GM04503 (cell line): ENCODE measurements at places on chromosomes 12 and 14.

- DNase-seq = no peak
These were observed 24.8 kb upstream of the PKP2 start for GRCh38 chr12:32921397-32921796.

GRCh38 chr14:93965287-93965821 is 11.0 kb downstream of the ASB2 start:
- peak; percentile 92 for DNase-seq

GRCh38 chr14:22420598-22421186 is 168.3 kb downstream of the DAD1 start:
- no peak for DNase-seq

DNA sequence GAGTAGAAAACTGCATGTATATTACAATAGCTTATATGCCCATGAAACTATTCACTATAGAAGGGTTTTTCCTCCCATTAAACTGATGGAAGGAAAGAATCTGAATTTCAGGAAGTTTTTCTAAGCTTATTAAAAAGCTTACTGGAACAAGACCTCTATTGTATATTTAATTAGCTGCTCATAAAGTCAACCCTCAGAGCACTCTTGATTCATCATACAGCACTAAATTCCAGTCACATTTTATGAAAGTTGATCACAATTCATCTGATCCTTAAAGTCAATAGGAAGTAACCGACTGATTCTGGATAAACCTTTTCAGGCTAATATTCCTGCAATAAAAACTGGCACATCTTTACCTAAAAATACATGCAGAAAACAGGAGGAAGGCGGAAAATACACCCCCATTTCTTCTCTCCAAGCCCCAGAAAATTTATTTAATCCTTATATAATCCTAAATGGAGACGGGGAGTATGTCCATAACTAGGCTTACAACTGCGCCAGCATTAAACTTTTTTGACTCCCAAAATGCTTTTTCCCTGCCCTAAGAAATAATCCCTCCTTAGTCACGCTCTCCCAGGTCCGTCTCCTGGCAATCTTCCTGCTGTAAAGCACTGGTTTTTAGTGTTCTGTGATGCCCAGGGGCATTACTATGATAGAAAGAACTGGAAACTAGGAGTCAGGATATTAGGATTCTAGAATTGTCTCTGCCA is 35.3 kb downstream of the DICER1 start:
- no peak for DNase-seq

DNA sequence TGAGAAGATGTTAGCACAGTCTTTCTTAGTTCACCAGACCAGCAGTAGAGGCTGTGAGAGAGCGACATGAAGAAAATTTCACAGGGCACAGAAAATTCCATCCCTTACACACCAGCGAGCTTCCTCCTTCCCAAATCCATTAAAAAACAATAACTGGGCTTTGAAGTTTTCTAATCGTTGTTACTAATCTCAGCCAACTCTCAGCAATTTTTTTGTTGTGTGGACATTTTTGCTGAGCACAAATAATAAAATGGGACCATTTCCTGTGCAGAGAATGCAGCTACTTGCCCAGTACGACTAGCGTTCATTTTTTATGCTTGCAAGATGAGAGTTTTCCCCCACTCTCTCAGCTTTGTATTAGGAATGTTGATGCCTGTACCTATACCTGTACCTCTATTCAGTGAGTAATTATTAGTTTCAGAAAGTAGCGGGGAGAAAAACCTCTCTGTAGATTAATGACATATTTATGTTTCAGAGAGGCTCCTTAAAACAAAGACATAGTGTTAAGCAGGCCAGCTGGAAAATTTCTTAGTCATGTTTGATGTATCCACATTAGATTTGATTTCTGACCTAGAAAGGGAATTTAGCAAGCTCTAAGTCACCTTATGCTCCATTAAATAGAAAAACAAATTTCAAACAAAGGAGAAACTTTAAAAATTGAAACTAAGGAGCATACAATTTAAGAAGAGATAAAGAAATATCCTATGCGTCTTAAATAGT is 146.5 kb downstream of the SRGAP1 start:
- DNase-seq = no peak

DNA sequence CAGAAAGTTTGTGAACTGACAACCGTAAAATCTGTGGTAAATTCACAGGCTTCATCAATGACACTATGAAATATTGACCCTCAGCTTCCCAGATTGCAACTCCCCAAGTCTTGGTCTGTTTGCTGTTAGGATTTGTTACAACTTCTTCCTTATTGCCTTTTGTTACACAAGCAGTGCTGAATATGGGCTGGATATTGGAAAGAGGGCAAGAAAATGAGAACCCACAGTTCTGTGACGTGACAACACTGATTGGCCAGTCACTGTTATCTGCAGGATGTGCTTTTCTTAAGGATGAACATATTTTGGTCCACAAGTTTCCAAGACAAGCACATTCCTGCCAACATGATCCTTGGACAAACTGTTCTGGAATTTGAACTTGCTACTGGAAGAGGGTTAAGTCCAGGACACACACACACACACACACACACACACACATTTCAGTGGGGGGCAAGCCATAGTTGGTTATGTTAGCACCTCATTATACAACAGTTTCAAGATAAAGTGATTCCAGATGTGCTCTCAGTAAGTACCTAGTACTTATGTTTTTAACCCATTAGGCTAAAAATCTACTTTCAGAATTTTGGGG is 16.6 kb upstream of the SLC38A2 start:
- peak; percentile 100 for DNase-seq

DNA sequence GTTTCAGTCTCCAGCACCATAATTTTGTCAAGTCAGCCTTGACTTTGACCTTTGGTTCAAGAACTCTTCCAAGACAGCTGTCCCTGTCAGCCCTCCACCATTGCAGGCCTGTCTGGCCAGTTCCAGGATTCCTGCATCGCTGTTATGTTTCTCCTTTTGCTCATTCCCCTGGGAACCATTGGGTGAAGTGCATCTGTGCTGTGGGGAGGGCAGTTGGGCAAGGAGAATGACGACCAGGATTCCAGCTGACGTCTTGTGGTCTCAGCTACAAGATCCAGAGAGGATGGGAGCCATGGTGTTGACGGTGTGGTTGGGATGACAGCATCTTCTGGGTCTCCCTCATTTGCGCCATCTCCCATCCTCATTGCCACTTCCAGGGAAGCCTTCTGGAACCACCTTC is 45.9 kb upstream of the SLC24A4 start:
- no peak for DNase-seq

- DNase-seq = no peak
These were observed 8.7 kb upstream of the CCDC60 start for GRCh38 chr12:119325813-119326212.

DNA sequence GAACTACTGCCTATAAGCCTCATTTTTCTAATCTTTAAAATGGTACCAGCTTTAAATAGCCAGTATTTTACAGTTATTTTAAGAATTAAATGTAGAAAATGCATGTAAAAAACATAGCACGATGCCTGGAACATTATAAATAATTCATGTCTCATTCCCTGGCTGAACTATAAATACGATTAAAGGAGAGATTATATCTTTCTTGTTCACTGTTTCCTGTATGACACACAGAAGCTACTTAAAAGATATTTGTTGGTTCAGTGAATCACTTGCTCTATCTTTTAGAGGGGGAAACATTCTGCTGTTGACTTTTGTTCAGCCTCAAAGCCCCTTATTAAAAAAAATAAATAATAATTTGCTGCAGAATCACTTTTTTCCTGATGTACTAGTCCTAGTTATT is 406.9 kb downstream of the LRFN5 start:
- DNase-seq = no peak

- no peak for DNase-seq
These were observed 68.5 kb downstream of the SLC6A12 start for GRCh38 chr12:145369-145960.

DNA sequence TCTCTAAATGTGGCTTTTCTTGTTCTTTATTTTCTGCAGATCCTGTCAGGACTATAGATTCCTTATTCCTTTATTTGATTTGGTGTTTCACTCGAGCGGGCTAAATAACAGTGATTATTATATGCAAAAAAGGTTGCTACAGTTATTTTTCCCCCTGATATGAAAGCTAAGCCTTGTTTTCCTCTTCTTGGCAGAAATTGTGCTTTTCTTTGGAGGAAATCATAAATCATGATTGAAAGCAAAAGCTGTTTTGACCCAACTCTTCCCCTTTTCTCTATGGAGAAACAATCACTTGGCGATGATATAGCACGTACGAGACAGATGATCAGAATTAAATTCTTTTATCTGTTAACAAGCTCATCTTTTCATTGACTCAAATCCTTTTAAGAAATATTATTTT is 31.4 kb downstream of the PPFIBP1 start:
- no peak for DNase-seq

DNA sequence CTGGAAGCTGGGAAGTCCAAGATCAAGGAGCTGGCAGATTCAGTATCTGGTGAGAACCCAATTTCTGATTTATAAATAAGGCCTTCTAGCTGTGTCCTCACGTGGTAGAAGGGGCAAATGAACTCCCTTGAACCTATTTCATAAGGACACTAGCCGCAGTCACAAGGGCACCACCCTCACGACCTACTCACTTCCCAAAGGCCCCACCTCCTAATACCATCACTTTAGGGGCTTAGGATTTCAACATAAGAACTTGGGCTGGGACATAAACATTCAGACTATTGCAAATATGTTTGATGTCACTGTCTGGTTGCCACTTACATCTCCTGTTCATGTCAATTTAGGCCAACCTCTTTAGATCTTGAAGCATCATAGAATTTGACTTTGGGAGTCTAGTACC is 10.8 kb upstream of the CNIH1 start:
- no peak for DNase-seq

DNA sequence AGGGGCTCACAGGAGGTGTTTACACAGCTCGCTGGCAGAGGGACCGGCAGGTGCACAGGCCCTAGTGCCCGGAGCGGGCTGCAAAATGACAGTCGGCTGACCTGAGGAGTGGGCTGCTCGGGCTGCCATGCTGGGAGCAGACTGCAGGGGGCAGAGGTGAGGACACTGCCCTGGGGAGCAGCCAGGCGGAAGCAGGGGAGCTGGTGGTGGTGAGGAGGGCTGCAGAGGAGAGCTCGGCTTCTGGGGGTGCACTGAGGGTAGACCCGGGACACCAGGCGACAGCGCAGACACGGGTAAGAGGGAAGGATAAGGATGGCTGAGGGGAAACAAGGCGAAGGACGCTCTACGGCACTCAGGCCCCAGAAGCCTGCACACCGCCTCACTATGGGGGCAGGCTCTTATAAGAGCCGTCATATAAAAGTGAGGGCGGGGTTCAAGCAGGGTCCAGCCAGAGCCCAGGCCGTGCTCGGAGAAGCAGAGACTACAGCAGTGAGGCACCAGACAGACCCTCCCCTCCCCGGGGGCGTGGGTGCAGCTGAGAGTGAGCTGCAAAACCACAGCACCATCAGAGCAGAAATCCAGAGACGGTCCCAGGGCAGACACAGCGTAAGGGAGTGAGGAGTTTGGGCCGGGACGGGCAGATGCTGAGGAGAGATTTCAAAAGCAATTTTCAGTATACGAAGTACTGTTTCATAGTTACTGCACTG is 62.5 kb downstream of the CCDC88C start:
- DNase-seq = no peak

- no peak for DNase-seq
These were observed 300.1 kb downstream of the C12orf50 start for GRCh38 chr12:87728931-87729593.

DNA sequence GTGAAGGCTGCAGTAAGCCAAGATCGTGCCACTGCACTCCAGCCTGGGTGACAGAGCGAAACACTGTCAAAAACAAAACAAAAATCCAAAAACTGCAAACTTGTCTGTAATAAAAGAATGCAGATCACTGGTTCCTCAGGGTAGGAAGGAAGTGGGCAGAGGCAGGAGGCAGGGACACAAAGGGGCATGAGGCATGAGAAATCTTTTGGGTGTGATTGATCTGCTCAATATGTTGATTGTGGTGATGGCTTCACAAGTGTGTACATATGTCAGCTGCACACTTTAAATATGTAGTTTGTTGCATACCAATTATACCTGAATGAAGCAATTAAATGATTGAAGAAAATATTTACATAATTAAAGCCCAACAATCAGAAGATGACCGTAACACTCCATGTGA is 117.6 kb downstream of the CMAS start:
- no peak for DNase-seq

- no peak for DNase-seq
These were observed 933.0 kb downstream of the DIO2 start for GRCh38 chr14:79278286-79278797.

- no peak for DNase-seq
These were observed 4.0 kb downstream of the C12orf54 start for GRCh38 chr12:48486261-48486660.

DNA sequence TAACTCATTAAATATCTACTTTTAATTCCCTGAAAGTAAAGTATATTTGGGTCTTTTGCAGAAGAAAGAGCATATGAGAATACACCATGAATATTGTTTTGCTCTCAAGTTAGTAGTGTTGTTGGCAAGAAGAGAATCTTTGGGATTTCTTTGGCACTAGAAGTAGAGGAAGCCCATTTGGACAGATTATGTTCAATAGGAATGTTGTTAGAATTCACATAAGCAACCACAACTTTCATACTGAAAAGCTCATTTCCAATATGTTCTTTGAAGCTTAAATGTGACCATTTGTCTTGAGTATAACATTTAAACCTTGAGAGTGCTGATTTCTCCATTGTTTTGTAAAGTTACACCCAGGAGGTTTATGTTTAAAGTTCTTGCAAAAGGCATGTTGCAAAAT is 37.6 kb downstream of the PLEKHG7 start:
- DNase-seq = no peak

- no peak for DNase-seq
These were observed 141.9 kb downstream of the BICD1 start for GRCh38 chr12:32248441-32249140.

DNA sequence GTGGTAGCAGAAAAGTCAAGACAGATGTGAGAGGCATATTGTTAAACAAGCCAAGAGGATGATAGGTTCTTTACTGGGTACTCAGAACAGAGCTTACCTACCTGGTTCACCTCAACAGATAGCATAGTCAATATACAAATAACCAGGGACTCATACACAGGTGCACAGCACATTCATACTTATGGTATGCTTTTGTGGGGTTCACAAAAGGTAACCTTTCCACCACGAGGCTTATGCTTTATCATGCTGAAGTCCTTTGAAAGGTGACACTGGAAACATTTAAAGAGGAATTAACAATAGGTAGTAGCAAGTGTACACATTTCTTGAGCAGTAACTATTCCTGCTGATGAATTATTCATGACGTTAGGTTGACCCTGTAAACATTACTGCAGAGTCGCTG is 42.2 kb upstream of the MBIP start:
- DNase-seq = no peak

- no peak for DNase-seq
These were observed 10.5 kb downstream of the CINP start for GRCh38 chr14:102352213-102352612.

- DNase-seq = no peak
These were observed 103.2 kb downstream of the TPH2 start for GRCh38 chr12:72041811-72042210.

- peak; percentile 12 for DNase-seq
These were observed 313.1 kb downstream of the SLC6A15 start for GRCh38 chr12:84599539-84599938.

GRCh38 chr12:50764286-50765094 is 589 bp downstream of the ATF1 start:
- DNase-seq = no peak

- DNase-seq = no peak
These were observed 67.2 kb upstream of the HMGA2 start for GRCh38 chr12:65756956-65757511.

GRCh38 chr14:35229084-35229791 is 62.9 kb upstream of the PSMA6 start:
- DNase-seq = no peak
